ENCODE measurements at places on chromosomes 11 and 22.

DNA sequence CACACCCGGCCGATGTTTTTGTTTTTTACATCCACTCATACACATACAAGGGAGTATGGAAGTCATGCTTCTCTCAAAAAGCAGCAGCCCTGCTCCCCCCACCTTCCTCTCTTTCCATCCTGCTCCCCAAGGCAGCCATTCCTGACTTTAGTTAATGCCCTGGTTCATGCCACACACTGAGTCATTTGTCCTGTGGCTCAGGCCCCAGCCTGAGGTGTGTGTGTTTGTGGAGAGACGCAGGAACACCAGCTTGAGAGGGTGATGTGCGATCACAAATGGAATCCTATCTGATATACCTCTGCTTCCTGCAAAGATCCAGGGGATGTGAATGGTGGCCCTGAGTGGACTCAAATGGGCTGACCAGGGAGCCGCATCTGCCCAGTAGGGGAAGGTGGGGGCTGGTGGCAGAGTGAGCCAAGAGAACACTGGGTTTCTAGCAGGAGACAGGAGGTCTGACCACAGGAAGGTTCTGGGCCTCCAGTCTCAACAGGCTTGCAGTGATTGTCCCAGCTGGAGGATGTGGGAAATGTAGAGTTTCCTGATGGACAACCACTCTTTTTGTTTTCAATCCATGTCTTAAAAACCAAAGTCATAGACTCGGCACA, 86.7 kb downstream of the OSBP2 start:
- no peak for DNase-seq

DNA sequence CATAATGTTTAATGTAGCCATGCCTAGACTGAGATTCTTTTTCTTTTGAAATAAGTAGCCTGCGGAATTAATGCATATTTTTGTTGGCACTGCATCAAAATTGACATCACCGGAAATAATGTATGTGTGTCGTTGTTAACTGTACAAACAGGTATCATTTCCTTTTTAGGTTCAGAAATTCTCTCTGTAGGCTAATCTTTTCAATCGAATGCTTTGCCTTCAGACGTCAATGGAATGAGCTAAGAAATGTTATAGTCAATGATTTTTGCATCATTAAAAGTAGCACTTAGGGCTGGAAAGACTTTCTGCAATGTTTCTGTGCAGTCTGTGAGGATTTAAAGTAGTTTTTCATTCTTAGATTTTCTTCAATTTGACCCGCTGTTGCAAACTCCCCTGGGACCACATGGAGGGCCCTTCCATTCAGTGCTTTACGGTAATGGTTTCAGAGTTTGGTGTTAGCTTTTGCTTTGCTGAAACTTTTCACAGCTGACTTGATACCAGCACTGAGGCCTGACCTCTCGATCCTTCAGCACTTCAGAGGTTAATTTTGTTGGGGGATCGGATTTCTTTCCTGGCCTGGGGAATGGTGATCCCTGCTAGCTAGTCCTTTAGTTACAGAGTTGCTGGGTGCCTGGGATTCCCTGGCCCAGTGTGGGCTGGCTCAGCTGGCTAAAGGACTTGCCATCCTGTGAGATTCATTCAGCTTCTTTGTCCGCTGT, 137.8 kb downstream of the DBX1 start:
- no peak for DNase-seq

GRCh38 chr11:65448074-65448417, 25.4 kb downstream of the NEAT1 start:
- DNase-seq: no peak

GRCh38 chr11:34915136-34916014, 804 bp downstream of the APIP start:
- DNase-seq: no peak

DNA sequence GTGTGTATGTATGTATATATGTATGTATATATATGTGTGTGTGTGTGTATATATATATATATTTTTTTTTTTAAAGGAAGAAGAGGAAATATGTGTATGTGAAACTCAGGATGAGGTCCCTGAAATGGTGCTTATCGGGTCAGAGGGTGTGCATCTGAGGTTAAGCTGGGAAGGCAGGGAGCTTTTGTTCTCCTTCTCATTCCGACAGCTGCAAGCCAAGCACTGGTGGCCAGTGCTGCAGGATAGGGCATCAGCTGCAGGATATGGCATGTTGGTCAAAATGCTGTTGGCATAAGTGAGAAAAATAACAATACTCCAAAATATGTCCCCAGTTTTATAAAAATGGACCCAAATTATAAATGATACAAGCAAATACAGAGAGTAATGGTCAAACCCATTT, 7.4 kb downstream of the SNRPD3 start:
- no peak for DNase-seq

GRCh38 chr11:108733479-108734116, 68.7 kb downstream of the DDX10 start:
- DNase-seq: no peak

GRCh38 chr11:123392844-123393243, 37.2 kb upstream of the GRAMD1B start:
- DNase-seq: no peak

DNA sequence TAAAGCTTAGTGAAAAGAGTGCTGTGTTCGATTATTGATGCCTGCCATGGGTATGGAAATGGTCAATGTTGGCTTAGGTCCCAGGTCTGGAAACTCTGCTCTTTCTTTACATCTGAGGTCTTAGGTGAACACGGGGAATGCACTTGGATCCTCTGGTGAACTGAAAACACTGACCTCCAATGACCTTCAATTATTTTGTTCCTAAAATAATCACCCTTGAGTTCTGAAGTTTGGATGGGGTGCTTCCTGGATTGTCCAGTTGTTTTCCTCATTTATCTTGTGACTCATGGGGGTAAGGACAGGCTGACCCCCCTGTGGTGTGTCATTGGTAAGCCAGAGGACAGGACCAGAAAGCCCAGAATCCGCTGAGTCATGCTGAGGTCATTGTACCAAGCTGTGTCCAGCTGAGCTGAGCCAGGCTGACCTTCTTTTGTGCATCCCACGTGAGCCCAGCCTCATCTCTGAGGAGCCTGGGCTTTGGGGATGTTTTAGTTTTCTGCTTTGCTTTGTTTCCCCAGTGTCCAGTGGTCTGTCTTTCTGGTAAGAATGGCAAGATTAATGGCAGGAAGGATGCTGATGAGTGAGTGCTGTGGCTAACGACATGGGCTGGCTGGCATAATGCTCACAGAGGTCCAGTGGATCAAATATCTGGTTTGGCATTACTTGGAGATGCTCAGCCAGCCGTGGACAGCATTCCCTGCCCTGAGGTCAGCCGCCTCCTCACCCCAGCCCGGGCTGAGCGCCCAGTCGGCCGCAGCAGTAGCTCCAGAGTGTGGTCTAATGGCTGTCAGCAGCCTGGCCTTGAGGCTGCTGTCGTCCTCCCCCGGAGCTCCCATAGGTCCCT, 35.6 kb downstream of the AMPD3 start:
- DNase-seq: peak; percentile 48

- no peak for DNase-seq
Measured at GRCh38 chr22:25763239-25763777, 21.3 kb downstream of the MYO18B start.

GRCh38 chr11:12216671-12217374, 106.4 kb downstream of the MICAL2 start:
- DNase-seq: peak; percentile 72

- DNase-seq: no peak
Measured at GRCh38 chr22:19349778-19350475, 58.4 kb upstream of the CLTCL1 start.

GRCh38 chr11:10667521-10667885, 26.1 kb downstream of the IRAG1 start:
- no peak for DNase-seq

DNA sequence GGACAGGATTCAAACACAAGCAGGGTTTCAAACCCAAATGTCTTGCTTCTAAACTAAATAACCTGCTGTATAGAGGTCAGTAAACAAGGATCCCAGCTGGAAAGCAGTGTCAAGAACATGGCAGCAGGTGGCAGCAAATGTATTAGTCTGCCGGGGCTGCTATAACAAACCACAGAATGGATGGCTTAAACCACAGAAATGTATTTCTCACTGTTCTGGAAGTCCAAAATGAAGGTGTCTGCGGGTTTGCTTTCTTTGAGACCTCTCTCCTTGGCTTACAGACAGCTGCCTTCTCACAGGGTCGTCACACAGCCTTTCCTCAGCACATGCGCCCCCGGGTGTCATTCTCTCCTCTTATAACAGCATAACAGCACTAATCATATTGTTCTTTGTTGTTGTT, 65.1 kb upstream of the LRRC55 start:
- peak; percentile 28 for DNase-seq

- DNase-seq: no peak
Measured at GRCh38 chr11:60982184-60982583, 10.7 kb downstream of the CD6 start.

- no peak for DNase-seq
Measured at GRCh38 chr22:38756711-38757463, 1.1 kb upstream of the SUN2 start.

DNA sequence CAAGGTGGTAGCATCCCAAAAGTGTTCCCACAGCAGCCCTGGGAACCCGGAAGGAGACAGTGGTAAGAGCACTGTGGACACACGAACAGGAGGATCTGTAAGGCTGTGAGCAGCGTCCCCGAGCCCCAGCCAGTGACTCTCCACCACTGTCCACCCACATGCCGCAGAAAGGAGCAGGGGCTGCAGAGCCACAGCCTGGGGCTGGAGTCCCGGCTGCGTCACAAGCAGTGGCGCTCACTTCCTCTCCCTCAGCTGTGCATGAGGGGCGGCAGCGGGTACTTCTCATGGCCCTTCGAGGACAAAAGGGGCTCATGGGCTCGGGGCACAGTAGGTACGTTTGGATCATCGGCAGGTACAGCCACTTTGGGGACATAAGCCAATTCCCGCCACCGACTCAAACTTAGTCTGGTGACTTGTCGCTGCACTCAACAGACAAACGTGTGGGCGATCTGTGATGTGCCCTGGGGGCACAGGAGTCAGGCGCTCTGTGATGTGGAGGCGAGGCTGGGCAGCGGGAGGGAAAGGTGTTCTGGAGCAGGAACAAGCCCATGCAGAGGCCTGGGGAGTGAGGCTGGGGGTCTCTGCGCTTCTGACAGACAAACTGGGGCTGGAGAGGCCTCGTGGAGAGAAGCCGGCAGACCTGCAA, 68.5 kb downstream of the SCUBE1 start:
- no peak for DNase-seq

DNA sequence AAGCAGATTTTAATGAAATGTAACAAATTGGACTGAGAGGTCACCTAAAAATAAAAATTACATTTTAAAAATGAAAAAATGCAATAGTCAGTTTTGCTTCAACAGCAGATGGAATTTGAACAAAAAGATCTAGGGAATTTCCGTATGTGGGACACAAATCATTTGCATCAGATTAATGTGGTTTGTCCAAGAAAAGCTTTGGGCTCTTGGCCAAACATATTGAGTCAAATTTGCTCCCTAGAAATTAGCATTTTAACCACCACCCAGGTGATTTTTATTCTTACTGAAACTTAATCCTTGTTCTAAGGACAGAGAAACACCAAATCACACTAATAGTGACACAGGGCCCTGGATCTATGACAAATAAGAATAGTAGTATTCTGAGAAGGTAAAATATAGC, 1477.8 kb downstream of the FAM181B start:
- DNase-seq: no peak

- peak; percentile 85 for DNase-seq
Measured at GRCh38 chr11:67371189-67371910, 2.0 kb downstream of the CLCF1 start.

DNA sequence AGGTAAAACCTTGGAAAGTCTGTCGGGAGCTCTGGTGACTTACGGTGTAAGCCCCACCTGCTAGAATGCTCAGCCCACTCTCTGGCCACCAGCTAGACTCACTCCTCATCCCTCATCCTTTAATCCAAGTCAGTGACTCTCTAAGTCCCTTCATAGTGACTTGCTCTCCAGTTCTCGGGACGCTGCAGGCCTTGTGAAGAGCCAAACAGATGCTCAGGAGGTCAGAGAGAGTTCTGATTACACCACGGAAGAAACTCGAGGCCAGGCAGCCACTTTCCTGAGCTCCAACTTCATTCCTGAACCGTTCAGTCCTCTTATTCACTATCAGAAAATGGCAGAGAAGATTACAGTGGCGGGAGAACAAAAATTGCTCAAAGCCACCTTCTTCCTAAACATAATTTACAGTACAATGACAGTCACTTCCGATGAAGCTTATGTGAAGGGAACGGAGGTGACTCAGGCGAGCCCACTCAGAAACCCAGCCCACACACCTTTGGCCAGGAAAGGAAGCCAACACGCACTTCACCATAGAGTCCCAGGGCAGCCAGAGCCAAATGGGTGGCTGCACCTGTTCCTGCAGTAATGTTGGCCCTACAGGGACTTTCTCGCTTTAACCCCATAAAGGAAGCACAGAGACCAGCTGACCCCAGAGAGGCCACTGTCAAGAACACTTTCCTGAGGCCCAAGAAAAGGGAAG, 100.4 kb downstream of the GALNT18 start:
- no peak for DNase-seq

DNA sequence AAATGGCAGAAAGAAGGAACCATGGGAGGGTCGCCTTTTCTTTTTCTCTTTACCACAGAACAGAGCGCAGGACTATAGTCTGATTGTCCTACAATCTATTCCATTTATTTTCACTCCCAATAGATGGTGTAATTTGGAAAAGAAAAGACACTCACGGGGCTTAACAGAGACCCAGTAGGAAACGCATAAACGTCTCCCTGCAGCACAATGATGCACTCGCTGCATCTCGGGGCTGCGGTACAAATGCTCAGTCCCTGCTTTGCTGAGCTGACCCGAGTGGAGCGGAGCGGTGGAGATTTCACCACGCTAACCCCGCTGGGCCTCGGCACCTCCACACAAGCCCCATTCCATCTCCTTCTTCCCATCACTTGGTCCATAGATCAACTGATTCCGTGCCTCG, 1.5 kb downstream of the FEZ1 start:
- no peak for DNase-seq

DNA sequence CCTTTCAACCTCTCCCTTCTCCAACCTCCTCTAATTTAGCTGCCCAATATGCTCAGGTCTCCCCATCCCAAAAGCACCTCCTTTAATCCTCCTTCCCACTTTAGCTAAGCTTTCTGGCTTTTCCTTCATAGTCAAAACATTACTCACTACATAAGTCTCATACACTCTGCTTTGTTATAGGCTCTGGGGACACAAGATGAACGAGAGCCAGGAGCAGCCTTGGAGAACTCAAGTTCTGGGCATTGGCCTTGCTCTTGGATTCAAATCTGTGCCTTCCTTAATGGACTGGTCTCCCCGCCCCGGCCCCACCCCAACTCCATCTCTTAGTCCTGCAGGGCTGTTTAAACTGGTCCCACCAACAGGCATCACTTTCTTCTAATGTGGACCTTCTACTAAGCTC, 11.4 kb upstream of the HPX start:
- DNase-seq: no peak

All from SK-N-SH (cell line).